ENCODE measurements at places on chromosomes 3 and 15. TPM values are rescaled to one million over a fixed set of nuclear protein-coding genes. Genes with fewer than 3 reads are reported as not detected.

The ZFAND6 gene
- 108 TPM for polyA plus RNA-seq

The GABRA5 gene
- polyA plus RNA-seq, result 0.25 TPM

The SPINT1 gene
- 0.22 TPM for polyA plus RNA-seq

The PRRT3 gene
- 1.9 TPM for polyA plus RNA-seq

The KCNH8 gene
- polyA plus RNA-seq, result 0.04 TPM

The LRRN1 gene
- polyA plus RNA-seq, result not detected

The FETUB gene
- not detected for polyA plus RNA-seq

The PLOD2 gene
- polyA plus RNA-seq, result 33.2 TPM

The SPINK8 gene
- polyA plus RNA-seq, result not detected

The ALG1L2 gene
- polyA plus RNA-seq, result not detected

The NR2E3 gene
- 0.04 TPM for polyA plus RNA-seq

The C3orf62 gene
- polyA plus RNA-seq, result 2.1 TPM
